Thyroid gland (tissue), 4 donors: ENCODE measurements at places on chromosomes 2 and 18.
A peak's percentile ranks its signal among the peaks of the same experiment; 100 is the strongest.

DNA sequence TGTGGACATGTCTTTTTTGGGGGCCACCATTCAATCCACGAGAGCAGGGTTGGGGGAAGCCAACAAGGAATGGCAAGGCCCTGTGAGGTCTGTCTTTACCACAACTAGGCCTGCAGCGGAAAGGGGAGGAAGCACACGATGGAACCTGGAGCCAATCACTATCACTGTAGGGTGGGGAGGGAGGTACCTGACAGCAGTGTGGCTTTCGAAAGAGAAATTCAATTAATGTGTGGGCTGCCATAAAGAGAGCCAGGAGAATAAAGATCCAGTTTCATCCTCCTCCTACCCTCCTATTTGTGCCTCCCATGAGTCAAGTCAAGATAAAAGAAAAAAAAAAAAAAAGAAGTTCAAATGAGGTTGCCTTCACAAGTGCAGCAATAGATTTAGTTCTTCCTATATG, 18.9 kb upstream of the RBMS1 start:
- DNase-seq: no peak

GRCh38 chr2:172062402-172063004, 22.8 kb upstream of the DLX1 start:
- DNase-seq: no peak

DNA sequence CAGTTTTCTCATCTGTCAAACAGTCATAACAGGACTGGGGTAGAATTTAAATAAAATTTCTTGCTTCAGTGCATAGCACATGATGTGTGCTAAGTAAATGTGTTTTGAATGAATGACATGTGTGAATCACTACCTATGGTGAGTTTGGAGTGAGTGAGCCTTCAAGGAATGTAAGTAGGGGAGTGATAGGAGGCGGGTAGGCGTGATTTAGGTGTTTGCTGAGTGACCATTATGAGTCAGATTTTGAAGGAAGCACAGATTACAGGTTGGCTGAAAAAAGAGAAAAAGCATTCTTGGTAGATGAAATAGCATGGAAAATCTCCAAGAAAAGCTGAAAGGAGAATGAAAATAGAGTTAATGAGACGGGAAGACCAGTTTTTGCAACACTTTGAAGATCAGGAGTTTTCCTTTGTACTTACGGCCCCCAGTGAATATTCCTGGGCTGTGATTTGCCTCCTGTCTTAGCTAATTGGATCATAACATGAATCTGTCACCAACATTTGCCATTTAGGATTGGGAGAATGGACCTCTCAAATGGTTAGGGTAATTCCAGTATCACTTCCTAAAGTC, 136.9 kb upstream of the GATA6 start:
- DNase-seq: no peak

GRCh38 chr2:125216321-125216720, 1191.2 kb downstream of the CNTNAP5 start:
- DNase-seq: no peak

GRCh38 chr2:46284796-46285195, 12.4 kb upstream of the EPAS1 start:
- DNase-seq: no peak

DNA sequence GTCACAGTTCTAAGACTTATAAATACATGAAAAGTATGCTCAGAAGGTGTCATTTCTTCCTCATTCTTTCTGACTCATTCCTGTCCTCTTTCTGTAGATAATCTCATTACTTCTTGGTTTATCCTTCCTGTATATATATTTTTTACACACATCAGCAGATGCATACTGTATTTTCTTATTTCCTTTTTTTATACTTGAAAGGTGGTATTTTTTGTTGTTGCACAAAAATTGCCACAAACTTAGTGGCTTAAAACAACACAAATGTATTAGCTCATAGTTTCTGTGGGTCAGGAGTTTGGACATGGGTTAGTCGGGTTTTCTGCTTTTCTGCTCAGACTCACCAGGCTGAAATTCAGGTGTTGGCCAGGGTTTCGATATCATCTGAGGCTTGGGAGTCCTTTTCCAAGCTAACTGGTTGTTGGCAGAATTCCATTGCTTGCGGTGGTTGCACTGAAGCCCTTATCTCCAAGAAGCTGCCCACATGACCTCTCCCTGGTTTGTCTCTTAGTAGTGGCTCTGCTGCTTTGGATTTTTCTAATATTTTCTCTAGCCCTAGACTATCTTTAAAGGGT, 162.6 kb downstream of the FMNL2 start:
- peak; percentile 68 for DNase-seq

- DNase-seq: no peak
These were observed 159.0 kb downstream of the MYCN start for GRCh38 chr2:16099326-16099725.

DNA sequence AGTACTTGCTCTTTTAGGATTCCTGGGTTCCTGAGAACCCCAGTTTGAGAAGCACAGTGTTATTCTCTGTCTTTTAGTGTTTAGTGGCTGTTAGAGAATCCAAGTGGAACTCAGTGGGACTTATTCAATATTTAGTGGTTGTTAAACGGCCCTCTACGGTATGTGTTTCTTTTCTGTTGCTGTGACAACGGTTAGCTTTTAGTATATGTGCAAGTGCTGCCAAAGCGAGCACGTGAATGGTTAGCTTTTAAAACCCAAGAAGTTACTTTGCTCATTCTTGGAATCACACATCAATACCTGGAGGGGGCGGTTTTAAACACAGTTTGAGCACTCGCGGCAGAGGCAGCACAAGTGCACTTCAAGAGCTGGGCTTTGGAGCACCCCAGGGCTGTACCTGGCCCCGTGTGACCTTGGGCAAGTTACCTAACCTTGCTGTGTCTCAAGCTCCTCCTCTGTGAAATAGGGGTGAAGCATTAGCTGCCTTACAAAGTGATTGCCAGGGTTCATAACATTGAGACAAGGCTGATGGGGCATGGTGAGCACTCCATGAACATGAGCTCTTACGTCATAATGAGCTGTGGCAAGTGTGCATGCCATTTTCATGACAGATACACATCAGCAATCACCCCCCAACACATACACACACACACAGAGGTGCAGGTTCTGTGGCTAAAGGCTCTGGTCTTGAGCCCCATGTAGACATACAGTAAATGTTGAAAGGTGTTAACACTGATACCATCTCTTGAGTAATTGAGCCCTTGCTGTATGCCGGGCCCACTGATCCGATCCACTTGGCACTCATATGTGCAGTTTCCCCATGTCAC, 234.1 kb downstream of the ALPK2 start:
- DNase-seq: no peak

GRCh38 chr2:8312861-8313830, 368.7 kb upstream of the ID2 start:
- DNase-seq: peak; percentile 23
